ENCODE measurements at places on chromosomes 12 and 14.

DNA sequence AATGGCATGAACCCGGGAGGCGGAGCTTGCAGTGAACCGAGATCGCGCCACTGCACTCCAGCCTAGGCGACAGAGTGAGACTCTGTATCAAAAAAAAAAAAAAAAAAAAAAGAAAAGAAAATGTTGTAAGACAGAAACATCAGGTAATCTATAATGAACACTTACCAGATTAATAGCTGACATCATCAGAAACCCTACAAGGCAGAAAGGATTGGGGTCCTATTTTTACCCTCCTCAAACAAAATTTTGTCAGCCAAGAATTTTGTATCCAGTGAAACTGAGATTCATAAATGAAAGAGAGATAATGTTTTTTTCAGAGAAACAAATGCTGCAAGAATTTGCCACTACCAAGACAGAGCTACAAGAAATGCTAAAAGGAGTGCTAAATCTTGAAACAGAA, 14.1 kb downstream of the CLEC1A start:
- DNase-seq = no peak

- no peak for DNase-seq
Observed at GRCh38 chr12:121784460-121784859, 9.0 kb downstream of the RHOF start.

- DNase-seq = no peak
Observed at GRCh38 chr14:106294324-106294723, 767.9 kb downstream of the TMEM121 start.

DNA sequence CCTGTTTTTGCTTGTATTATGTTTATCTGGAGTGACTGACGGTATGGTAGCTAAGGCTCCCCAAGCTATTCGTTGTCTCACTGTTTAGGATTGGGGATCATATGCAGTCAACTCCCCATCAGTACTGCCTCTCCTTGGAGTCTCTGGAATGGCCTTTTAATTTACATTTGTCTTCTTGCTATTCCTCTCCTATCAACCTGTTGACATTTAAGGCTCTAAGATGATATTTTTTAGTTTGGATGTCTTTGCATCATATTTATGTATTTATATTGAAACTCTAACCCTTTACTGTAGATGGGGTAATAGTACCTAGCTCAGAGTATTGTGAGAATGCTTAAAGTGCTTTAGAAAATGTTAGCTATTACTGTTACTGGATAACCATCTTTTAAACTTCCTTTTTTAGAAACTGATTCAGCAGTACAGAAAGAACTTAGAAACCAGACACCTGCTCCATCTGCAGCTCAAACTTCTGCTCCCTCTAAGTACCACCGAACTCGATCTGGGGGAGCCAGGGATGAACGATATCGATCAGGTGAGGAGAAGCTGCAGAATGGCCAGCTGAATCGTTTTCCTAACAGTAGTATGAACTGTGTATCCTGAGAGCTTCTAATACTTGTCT, 123.5 kb upstream of the ATF1 start:
- no peak for DNase-seq

DNA sequence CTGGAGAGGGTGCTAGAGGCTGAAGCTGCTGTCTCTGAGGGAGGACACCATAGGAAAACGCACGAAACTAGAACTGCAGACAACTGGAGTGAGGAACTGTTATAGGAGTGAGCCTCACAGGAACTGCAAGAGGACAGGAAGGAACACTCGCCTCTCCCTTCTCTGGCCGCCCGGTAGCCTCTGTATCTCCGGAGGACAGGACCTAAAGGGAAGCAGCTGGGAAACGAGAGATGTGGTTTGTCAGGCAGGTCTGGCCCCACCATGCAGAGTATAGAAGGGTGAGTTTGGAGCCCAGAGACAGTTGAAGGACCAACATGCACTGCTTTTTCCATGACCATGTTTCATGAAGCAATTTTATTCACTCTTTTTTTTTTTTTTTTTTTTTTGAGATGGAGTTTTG, 127.3 kb downstream of the EFCAB11 start:
- no peak for DNase-seq

- DNase-seq = no peak
Observed at GRCh38 chr12:51401020-51401419, 9.8 kb upstream of the GALNT6 start.

GRCh38 chr12:28296287-28296686, 106.0 kb downstream of the CCDC91 start:
- no peak for DNase-seq

- DNase-seq = no peak
Observed at GRCh38 chr12:83128540-83128939, 441.8 kb downstream of the TMTC2 start.

DNA sequence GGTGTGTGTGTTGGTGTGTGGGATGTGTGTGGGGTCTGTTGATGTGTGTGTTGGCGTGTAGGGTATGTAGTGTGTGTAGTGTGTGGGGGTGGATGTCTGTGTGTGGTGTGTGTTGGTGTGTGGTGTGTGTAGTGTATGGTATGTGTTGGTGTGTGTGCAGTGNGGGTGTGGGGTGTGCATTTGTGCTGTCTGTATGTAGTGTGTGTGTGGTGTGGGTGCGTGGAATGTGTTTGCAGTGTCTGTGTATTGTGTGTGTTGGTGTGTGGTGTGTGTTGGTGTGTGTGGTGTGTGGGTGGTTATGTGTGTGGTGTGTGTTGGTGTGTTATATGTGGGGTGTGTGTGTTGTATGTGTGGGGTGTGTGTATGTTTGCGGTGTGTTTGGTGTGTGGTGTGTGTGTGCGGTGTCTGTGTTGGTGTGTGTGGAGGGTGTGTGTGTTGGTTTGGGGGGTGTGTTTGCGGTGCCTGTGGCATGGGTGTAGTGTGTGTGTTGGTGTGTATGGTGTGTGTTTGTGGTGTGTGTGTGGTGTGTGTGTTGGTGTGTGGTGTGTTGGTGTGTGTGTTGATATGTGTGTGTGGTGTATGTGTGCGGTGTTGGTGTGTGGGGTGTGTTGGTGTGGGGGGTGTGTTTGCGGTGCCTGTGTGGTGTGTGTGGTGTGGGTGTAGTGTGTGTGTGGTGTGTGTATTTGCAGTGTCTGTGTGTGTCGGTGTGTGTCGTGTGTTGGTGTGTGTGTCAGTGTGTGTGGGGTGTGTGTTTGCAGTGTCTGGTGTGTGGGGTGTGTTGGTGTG, 14.7 kb downstream of the MLXIP start:
- DNase-seq = no peak

DNA sequence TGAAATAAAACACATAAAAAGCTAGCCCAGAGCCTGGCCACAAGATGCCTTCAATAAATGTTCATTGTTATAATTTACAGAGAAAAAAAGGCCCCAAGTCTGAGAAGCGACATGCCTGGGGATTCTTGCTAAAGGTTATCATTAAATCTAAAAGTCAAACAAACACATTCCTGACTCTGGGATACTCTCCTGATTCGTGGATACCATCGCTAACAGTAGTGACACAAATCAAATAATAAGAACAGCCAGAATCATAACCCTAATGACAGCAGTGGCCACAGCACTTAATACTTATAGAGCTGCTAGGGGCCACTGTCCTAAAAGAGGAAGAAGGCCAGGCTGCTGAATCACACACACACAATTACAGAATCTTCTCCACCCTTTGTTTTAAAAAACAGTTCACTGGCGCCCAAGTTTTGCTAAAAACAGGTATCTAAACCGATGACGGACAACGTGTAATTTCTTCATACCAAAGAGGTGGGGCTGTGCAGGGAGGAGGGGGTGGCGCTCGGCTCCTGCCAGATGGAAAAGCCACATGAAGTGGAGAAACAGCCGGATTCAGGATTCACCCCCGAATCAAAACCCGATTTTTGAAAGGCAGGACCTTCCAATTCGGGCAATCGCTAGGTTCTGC, 1.2 kb downstream of the CLIP1 start:
- no peak for DNase-seq

GRCh38 chr12:128840862-128841468, 12.3 kb upstream of the GLT1D1 start:
- DNase-seq = no peak

GRCh38 chr14:103073876-103074728, 9.9 kb upstream of the LBHD2 start:
- DNase-seq = no peak

GRCh38 chr12:76836633-76837032, 42.2 kb downstream of the CSRP2 start:
- no peak for DNase-seq

- no peak for DNase-seq
Observed at GRCh38 chr12:93798279-93799151, 121.3 kb downstream of the CRADD start.

DNA sequence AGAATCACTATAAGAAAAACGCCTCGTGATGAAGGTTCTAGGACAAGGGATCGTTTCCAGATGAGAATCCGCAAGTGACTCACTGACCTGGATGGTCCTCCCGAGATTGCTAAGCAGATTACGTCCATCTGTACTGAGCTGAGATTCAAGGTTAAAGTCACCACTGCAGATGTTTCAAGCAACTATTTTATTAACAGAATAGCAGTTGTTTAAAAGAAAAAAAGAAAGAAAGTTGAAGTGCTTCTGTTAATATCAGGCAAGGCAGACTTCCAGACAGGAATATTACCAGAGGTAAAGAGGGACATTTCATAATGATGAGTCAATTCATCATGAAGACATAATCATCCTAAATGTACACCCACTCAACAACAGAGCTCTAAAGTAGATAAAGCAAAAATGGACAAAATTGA, 17.9 kb downstream of the PXN start:
- no peak for DNase-seq

- no peak for DNase-seq
Observed at GRCh38 chr12:15535352-15535781, 213.1 kb downstream of the PTPRO start.

DNA sequence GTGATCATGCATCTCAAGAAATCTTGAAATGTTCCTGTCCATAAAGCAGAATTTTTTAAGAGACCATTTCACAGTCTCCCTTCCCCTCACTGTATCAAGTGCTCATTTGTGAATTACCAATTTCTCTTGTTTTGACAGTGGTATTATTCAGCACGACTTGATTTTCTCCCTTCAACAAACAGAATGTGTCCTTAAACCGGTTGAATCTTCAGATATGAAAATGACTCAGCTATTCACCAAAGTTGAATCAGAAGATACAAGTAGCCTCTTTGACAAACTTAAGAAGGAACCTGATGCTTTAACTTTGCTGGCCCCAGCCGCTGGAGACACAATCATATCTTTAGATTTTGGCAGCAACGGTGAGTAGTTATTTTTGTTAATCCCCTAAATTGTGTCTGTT, 25.5 kb upstream of the SNAPC1 start:
- DNase-seq = no peak

DNA sequence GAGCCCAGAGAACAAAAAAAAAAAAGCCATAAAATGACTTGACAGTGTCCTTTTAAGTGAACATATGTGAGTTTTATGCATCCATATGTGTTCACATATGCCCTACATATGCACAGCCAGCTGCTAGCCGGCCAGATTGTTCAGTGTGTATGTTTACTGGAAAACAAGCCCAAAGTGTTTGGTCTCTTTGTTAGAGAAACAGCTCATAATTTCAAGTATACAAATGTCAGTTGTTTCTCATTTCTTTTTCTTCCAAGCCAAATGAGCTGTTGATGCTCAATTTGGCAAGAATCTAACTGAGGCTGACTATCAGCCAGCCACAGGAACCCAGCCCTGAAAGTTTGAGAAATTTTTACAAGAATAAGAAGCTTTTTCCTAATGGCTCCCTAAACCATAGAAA, 60.8 kb upstream of the TSPAN8 start:
- no peak for DNase-seq

DNA sequence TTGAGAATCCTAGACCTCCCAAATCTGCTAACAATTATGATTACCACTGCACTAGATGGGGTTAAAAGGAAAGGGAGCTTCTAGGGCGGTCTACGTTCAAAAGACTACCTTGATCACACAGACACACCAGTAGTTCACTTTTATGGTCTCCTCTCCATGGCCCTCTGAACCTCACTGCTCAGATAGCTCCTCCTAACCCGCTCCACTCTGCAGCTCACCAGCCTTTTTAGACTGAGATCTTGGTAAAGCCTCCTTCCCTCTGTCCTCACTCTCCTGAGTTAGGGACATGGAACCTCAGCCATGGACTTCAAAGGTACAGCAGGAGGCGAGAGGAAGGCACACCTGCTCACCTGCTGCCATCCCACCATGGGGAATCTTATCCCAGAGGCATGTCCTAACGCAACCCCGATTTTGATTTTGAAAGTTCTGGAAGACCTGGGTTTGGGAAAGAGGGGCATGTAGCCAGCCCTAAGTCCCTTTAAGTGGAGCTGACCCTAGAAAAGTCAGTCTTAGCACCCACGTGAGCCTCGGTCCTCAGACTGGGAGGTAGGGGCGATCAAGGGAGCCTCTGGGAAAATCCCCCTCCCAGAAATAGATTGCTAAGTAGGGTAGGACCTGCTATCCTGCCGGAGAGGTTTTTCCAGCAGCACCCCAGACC, 1.3 kb downstream of the ZNF219 start:
- DNase-seq = no peak

DNA sequence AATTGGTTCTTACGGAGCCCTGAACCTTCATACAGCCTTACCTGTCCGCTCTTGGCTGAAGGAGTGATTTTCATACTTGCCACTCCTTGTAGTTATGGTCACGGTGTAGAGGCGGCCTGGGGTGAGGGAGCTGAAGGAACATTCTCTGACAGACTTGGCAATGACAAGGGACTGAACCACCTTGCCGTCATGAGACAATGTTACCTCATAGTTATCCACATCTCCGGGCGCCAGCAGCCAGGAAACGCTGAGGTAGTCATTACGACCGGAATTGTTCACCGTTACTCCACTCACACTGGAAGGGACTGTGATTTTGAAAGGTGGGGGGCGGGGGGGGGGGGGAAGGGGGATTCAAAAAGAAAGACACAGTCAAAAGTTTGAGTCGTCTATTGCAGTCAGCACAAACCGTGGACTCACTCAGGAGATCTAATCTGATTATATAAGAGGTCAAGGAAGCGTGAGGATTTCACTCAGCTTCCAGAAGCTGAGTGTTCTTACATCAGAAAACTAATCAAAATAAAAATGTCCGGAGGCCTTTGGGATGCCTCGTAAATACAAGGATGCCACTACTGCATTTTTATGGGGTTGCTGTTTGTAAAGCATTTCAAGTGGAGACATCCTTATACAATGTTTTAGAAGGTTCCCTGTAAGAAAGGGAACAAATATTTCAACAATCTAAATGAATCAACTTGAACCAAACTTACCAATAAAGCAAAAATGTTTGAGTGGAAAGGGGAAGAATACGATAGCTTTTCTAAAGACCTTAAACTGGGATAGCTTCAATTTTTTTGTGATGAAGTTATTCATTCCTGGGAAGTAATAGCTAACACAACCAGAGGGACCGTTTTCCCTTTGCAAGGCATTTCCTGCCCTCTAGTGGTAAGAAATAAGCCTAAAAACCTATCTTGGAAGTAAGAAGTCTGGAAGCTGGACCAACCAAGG, 60.6 kb downstream of the PTPRB start:
- no peak for DNase-seq
